Spleen (tissue), 13 donors: ENCODE measurements at places on chromosomes 1 and 21. TPM values are rescaled to one million over a fixed set of nuclear protein-coding genes. Genes with fewer than 3 reads are reported as not detected.
A peak's percentile ranks its signal among the peaks of the same experiment; 100 is the strongest.

DNA sequence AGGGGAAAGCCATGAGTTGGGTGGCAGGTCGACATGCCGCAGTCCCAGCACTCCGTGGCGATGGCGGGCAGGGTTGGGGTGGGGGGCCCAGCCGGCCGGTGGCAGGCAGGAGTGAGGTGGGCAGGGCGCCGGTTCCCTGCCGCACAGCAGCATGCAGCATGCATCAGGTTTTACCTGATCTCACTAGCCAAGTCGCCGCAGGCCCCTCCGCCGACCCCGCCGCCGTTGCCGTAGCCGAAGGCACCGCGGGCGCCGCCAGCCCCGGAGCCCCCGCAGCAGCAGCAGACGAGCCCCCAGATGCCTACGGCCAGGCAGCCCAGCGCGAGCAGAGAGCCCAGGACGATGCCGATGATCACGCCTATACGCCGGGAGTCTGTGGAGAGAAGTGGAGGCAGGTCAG, 6.7 kb downstream of the VSIG8 start:
- no peak for DNase-seq

The HEYL gene
- 3.9 TPM for total RNA-seq

The FCGR1A gene
- 25.9 TPM for total RNA-seq

DNA sequence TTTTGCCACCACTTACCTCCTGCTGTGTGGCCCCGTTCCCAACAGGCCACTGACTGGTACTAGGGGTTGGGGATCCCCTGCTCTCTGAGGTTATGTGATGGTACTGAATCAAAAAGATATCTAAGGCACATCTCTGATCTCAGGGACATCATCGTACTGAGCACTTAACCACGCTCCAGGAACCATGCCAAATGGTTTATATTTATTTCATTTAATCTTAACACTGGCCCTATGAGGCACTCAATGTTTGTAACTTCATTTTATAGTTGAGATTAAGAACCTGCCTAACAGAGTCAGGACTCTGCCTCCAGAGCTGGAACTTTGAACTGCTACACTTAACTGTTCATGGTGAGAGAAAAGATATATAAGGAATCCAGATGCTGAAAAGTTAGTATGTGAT, 98.0 kb upstream of the HP1BP3 start:
- no peak for DNase-seq

DNA sequence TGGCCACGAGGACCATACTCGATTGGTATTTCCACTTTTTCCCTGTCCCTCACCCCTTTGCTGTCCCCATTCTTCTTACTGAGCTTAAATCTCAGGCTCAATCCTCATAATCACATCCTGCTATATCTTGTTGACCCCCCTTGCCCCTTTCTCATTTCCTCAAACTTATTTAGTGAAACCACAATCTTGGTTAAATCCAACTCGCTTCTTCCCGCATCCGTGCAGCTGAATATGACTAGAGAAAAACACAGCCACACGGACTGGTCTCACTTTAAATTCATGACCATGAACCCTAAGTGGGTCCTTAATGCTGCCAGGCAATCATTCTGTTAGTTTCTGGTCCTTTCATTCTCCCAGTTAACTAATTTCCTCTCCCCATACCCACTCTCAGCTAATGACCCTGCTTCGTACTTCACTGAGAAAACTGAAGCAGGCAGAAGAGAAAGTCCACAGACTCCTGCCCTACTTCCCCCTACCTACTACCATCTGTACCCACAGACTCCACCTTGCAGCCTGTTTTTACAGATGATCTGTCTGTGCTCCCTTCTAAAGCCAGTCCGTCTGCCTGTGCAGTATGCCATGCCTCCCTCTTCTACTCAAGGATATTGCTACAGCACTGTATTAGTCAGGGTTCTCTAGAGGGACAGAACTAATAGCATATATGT, 96.8 kb upstream of the LMO4 start:
- DNase-seq = no peak

DNA sequence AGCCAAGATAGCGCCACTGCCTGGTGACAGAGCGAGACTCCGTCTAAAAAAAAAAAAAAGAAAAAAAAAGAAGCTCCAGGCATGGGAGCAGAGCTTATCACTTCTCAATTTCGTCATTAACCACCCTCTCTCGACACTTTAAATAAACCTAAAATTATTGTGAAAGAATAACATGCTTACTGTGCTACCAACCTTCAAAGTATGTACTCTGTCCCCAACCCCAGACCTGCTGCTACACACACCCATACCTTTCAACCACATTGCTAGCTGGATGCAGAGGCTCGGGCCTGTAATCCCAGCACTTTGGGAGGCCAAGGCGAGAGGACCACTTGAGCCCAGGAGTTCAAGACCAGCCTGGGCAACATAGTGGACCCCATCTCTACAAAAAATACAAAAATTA, 38.7 kb downstream of the GNPAT start:
- DNase-seq = no peak

GRCh38 chr1:85650645-85651044, 57.6 kb downstream of the ZNHIT6 start:
- DNase-seq = no peak

DNA sequence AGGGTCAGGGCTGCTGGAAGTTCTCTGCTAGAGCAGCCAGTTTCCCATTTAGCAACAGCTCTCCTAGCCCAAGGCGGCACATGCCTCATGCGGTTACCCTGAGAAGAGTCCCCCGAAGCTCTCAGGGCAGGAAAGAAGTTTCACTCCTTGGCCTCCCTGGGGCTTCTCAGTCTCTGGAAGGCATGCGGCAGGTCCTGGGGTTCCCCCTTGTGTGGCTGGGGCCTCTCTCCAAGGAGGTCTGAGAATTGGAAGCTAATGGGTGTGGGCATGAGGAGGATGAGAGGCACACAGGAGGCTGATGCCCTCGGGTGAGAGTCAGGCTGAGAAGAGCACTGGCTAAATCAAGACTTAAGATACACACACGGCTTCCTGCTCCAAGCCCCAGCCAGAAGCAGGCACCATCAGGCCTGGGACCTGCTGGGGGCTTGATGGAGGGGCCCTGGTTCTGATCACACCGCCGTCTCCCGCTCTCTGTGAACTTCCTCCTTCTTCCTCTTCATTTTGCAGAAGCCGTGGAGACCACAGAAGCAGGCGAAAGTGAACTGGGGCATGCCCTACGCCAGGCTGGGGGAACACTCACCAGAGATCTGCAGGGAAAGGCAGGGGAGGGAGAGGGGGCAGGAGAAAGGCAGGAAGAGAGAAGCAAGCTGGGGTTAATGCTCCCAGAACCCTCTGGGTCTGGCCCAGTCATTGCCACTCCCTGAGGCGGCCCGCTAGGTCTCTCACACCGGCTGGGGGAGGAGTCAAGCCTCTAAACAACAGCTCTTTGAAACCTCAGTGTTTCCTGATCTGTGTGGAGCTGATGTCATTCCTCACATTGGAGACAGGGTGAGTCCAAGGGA, 15.1 kb downstream of the BLACAT1 start:
- peak; percentile 86 for DNase-seq

DNA sequence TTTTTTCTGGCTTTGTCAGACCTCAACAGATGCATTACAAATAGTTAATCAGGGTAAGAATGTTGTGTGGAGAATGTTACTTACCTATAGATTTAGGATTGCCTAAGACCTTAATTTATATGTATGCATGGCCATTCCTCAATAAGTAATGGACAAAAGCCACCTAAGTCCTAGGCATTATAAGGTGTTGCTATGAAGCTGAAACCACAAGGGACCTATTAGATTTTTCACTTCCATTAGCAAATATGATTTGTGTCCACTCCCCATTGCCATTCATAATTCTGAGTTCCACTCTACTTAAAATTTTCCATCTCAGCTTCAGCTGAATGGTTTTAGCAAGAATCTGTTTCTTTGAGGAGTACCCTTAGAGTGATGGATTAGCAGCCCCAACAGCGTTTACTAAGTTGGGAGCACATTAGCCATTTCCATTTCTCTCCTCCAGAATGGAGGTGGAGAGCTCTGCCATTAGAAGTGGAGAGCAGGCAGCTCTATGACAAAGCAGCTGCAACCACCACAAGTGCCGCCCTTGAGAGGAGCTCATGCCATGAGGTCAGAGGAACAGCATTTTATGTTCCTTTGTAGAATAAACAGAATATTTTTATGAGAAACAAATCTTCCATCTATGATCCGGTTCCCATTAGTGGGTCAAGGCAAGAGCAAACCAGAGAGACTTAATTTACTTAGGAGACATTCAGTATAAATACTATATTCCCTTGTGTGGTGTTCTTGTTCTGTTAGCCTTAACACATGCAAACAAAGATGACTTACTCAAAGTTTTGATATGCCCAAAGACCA, 28.9 kb upstream of the C1orf87 start:
- no peak for DNase-seq

DNA sequence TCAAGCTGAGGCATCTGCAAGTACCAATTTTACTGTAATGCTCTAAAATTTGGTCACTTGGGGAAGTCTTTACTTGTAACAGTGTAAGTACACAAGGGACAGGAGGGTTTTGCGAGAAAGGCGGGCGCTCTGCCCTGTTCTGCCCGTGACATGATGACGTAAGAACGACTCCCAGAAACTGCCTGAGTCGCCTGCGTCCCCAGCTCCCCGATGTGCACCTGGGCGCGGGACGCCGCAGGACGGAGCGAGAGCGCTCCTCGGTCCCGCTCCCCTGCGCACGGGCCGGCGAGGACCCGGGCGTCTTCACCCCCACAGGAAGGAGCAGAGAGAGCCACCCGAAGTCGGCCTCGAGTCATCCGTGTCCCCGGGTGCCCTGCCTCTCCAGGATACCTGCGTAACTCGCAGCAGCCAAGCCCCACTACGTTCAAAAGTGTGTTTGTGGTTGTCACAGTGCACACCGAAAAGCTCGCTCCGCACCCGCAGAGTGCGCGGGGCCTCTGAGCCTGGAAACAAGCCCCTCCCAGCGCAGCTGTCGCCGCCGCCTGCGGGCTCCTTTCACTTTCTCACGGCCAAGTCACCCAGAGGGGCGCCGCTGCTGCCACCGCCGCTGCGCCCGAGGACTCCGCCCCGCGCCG, 3.3 kb upstream of the ZBTB18 start:
- DNase-seq = no peak

DNA sequence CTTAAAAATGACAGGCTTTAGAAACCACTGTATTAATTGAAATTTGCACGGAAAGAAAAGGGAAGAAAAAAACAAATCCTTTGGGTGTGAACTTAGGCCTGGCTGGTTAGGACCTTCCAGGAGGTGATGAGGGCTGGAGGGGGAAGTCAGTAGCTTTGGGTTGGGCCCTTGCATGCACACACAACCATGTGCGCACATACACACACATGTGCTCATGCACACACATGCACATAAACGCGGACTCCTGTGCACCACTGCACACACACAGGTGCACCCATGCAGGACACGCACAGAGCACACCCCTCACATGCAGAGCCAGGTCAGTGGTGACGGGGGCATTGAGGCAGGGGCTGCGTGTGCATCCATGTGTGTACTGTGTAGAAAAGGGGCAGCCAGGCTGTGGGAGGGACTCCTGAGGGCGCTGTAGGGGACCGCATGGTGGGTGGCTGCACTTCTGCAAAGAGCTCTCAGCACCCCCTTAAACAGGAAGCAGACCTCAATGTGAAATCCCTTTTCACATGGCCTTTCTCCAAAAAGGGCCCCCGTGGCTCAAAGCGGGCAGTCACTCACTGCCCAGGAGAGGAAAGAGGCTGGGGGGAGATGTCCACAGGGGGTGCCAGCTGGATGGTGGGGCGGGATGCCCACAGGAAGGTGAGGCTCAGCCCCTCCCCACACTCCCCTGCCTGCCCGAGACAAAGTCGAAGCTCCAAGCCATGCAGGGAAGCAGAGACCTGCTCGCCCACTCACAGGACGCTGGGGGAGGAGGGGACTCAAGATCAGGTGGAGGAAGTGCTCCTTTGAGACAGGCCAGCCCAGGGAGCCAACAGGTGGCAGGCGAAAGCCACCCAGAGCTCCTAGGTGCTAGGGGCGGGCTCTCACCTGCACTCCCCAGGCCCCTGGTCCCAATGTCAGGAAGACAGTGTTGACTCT, 95.2 kb downstream of the ITPKB start:
- DNase-seq = peak; percentile 91

DNA sequence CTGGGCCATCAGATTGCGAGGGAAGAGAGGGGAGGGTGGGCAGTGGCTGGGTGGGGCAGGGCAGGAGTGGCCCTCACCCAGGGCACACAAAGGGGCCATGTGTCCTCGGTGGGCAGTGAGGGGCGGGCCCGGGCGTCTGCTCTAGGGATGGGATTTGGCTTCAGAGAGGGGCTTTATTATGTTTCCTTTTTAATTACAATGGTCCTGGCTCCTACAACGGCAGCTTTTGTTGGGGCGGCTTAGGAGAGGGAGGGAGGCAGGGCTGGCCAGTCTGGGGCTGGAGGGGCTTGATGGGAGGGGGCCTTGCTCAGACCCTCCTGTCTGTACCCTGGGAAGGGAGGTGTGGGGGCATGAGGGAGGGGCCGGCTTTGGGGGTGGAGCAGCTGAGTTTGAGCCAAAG, 102.8 kb upstream of the WNT4 start:
- no peak for DNase-seq

DNA sequence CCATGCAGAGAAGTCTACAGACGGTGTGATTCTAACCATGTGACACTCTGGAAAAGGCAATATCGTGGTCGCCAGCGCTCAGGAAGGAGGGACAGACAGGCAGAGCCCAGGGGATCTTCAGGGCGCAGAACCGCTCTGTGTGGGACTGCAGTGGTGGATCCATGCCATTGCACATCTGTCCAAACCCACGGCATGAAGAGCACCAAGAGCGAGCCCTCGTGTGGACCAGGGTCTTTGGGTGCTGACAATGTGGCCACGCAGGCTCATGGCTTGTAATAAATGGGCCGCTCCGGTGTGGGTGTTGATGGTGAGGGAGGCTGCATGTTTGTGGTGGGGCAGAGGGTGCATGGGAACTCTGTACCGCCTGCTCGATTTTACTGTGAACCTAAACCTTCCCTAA, 25.3 kb upstream of the POFUT2 start:
- peak; percentile 46 for DNase-seq
